Karpas-422 (cell line): ENCODE measurements at places on chromosomes 12 and 14. TPM values are rescaled to one million over a fixed set of nuclear protein-coding genes. Genes with fewer than 3 reads are reported as not detected.

The PLEK2 gene
- total RNA-seq: not detected in 2 replicates

- no peaks in the 10 kb centered on the region for H3K27me3 ChIP-seq
- H3K36me3 ChIP-seq: no peaks in the 10 kb centered on the region
- no peak overlapping the region for H3K4me3 ChIP-seq
- peaks cover 12% of the 10 kb centered on the region for H3K4me1 ChIP-seq
- DNase-seq: no peak
These were observed 25.2 kb downstream of the NGB start for GRCh38 chr14:77245820-77246219.

The KRT6A gene
- total RNA-seq: not detected in 2 replicates

DNA sequence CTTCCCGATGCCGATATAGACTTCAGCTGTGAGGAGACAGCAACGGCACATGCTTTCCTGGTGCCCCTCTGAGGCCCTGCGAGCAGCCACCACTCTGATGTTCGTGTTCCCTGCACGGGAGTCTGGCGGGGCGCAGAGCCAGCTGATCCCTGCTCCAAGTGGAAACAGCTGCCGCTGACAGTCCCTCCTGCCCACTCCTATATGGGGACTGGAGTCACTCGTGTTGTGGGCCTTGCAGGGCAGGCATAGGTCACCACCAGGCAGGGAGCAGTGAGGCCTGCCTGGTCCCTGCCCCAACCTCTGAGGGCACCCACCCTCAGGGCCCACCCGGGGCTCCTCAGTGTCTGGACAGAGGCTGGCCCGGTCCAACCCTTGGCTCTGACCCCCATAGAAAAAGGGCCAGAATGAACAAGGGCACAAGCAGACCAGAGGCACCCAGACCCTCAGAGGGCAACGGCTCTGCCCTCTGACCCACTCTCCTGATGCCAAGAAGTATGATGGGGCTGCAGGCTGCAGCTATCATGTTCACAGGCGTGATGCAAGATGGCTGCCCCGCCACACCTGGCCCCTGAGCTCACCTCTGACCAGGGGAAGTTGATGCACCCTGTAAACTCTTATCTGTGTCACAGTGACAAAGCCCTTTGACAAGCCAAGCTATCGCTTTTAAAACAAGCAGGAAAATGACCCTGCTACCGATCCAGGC is 181.6 kb downstream of the CALM1 start:
- DNase-seq: no peak
- H3K27me3 ChIP-seq: 0 out of 2 replicates have a peak, but pooled peaks cover 3% of the 10 kb centered on the region
- no peaks in the 10 kb centered on the region for H3K36me3 ChIP-seq
- H3K4me1 ChIP-seq: peaks cover 3% of the 10 kb centered on the region; the same call in 1 of the 2 replicates

GRCh38 chr12:53324113-53324778 is 2.8 kb upstream of the AAAS start:
- peak overlapping the region; percentile 80 for H3K27ac ChIP-seq
- no peaks in the 10 kb centered on the region for H3K36me3 ChIP-seq
- H3K4me1 ChIP-seq: peaks cover 52% of the 10 kb centered on the region
- no peaks in the 10 kb centered on the region for H3K27me3 ChIP-seq
- DNase-seq: peak; percentile 87

The NRL gene
- total RNA-seq: 1.5 and 2.5 TPM in 2 replicates
